ENCODE measurements at places on chromosomes 7 and 10. TPM values are rescaled to one million over a fixed set of nuclear protein-coding genes. Genes with fewer than 3 reads are reported as not detected.
A peak's percentile ranks its signal among the peaks of the same experiment; 100 is the strongest.

Gene SPDYE2
- total RNA-seq: not detected

Gene SMO
- 0.69 TPM for total RNA-seq

Gene CCL24
- 0.90 TPM for total RNA-seq

Gene PLXDC2
- total RNA-seq: 14.0 TPM

Gene APBB1IP
- total RNA-seq: 58.0 TPM

Gene TDRD1
- 0.24 TPM for total RNA-seq

Gene DDC
- not detected for total RNA-seq

Gene BICC1
- total RNA-seq: 0.26 TPM

Gene HOXA6
- not detected for total RNA-seq

DNA sequence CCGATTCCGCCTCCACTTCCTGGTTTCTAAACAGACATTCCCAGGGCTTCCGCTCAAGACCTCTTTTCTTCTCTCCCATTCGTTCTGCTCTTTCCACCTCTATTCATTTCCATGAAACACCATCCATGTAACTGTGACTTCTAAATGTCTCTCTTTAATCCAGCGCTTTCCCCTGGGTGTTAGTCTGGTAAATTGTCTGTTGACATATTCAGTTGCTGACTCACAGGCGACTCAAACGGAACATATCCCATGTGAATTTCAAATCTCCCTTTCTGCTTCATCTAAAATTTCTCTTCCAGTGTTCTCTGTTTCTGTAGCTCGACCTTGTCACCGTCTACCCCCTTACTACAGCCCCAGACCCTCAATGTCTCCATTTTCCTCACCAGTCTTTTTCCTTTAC lies 119.1 kb downstream of the PFKFB3 start:
- no peak overlapping the region for H3K4me3 ChIP-seq
- no peak for DNase-seq
- peaks cover 4% of the 10 kb centered on the region for H3K36me3 ChIP-seq
- H3K27me3 ChIP-seq: no peaks in the 10 kb centered on the region
- H3K27ac ChIP-seq: no peak overlapping the region

DNA sequence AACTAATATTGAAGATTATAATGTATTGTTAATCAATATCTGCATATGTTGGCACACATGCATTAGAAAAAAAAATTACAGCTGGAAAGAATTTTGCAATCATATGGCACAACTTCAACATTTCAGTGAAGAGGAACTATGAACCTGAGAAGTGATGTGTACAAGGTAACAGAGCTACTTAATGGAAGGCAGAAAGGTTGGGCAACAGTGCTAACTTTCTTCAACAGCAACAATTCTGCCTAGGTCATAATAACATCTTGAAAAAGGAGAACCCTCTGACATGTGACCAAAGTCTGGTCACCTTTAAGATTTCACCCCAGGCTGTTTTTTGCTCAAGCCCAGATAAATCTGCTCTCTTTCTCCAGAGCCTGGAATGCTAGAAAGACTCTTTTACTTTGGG lies 47.9 kb upstream of the SKAP2 start:
- H3K36me3 ChIP-seq: no peaks in the 10 kb centered on the region
- no peak overlapping the region for H3K4me3 ChIP-seq

- no peak overlapping the region for H3K27ac ChIP-seq
- H3K36me3 ChIP-seq: no peaks in the 10 kb centered on the region
- peaks cover 27% of the 10 kb centered on the region for H3K4me1 ChIP-seq
These were observed 10.8 kb upstream of the XPNPEP1 start for GRCh38 chr10:109933984-109934565.

DNA sequence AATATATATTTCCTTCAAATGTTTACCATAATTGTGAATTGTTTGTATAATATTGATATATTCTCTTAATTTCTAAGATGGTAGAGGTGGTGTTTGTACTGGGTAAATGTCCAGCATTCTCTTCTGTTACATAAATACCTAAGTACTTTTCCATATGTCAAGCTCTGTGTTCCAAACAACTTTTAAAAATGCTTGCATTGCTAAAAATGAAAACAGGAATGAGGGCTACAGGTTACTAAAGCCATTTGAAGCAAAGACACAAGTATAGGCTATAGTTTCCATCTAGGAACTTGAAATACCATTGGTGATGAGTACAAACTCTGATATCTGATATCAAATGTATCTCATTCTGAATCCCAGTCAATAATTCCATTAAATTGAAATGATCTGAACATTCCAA lies 233.6 kb upstream of the SORCS1 start:
- no peak for DNase-seq
- H3K4me1 ChIP-seq: no peaks in the 10 kb centered on the region
- H3K27me3 ChIP-seq: no peaks in the 10 kb centered on the region
- no peaks in the 10 kb centered on the region for H3K36me3 ChIP-seq
- no peak overlapping the region for H3K27ac ChIP-seq
- no peak overlapping the region for H3K4me3 ChIP-seq

DNA sequence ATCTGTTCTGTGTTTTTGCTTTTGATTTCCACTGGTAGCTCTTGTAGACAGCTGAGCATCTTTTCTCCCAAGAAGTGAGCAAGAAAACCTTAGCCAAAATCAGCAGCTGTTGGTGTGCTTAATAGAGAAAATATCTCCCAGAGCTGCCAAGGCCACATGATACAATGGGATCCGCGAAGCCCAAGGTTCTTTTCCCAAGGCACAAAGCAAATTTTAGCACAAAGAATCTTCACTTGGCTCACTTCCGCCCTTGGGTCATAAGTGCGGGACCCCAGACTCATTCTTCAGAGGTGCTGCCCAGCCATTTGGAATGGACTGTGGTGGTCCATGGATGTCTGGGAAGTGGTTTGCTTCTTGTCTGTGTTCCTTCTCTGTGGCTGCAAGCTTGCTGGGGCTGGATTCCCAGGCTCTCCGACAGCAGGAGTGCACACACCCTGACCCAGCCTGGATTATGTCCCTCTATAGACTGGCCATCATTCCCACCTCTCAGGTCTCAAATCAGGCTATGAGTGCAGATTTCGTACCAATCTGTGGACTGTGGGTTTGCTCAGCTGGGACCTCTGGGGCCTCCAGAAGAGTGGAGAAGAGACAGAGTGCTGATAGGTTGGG lies 93.0 kb upstream of the TMEM72 start:
- H3K27me3 ChIP-seq: peaks cover 6% of the 10 kb centered on the region
- H3K4me1 ChIP-seq: no peaks in the 10 kb centered on the region
- H3K4me3 ChIP-seq: no peak overlapping the region
- no peak for DNase-seq
- no peaks in the 10 kb centered on the region for H3K36me3 ChIP-seq
- no peak overlapping the region for H3K27ac ChIP-seq

- H3K4me3 ChIP-seq: no peak overlapping the region
- no peak overlapping the region for H3K27ac ChIP-seq
- H3K4me1 ChIP-seq: no peaks in the 10 kb centered on the region
- DNase-seq: no peak
These were observed 1277.1 kb downstream of the GATA3 start for GRCh38 chr10:9331583-9332008.

GRCh38 chr7:110801502-110801901 lies 289.4 kb upstream of the LRRN3 start:
- H3K4me1 ChIP-seq: no peaks in the 10 kb centered on the region
- H3K36me3 ChIP-seq: no peaks in the 10 kb centered on the region
- no peak overlapping the region for H3K27ac ChIP-seq
- H3K4me3 ChIP-seq: no peak overlapping the region
- no peak for DNase-seq

- H3K4me1 ChIP-seq: no peaks in the 10 kb centered on the region
- no peak for DNase-seq
- peaks cover 4% of the 10 kb centered on the region for H3K27me3 ChIP-seq
- no peak overlapping the region for H3K4me3 ChIP-seq
- H3K27ac ChIP-seq: no peak overlapping the region
These were observed 185.1 kb upstream of the PRPS1L1 start for GRCh38 chr7:18212758-18213157.

GRCh38 chr7:22108151-22108845 lies 162.6 kb upstream of the CDCA7L start:
- no peak overlapping the region for H3K27ac ChIP-seq
- H3K36me3 ChIP-seq: no peaks in the 10 kb centered on the region
- H3K4me1 ChIP-seq: peaks cover 12% of the 10 kb centered on the region
- peaks cover 5% of the 10 kb centered on the region for H3K27me3 ChIP-seq
- no peak for DNase-seq
- no peak overlapping the region for H3K4me3 ChIP-seq

DNA sequence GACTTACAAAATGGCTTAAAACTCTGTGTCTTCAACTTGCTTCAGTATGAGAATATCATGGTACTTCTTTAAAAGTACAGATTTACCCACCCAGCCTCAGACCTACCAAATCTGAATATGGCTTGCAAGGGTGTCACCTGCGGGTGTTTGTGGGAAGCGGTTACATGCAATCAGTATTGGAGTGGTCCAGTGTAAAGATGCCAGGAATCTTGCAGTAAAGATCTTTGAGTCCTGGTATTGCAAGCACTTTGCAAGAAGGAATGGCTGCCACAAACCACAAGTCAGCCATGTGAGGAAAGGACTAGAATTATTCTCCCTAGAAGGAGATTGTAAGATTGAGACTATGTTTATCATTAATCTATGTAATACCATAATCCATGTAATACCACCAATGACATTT lies 115.1 kb downstream of the PON1 start:
- peaks cover 8% of the 10 kb centered on the region for H3K27me3 ChIP-seq
- no peaks in the 10 kb centered on the region for H3K4me1 ChIP-seq
- no peak overlapping the region for H3K27ac ChIP-seq
- no peak for DNase-seq

DNA sequence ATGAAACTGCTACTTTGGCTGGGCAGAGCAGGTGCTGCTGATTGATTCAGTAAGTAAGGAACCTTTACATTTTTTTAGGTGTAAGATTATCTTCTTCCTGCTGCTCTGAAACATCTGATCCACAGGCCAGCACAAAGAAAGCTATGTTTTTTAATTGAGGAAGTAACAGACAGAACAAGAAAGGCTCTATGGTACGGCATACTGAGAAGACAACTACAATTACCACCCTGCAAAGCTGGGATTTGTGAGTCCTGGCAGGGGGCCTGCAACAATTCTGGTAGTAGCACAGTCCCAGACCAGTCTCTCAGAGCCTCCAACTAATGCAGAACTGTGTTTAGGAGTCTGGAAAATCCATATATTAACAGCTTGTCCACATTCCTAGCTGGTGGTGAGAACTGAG lies 103.0 kb upstream of the LRRTM3 start:
- no peak overlapping the region for H3K27ac ChIP-seq
- no peaks in the 10 kb centered on the region for H3K4me1 ChIP-seq
- H3K4me3 ChIP-seq: no peak overlapping the region
- H3K36me3 ChIP-seq: no peaks in the 10 kb centered on the region
- DNase-seq: no peak
- H3K27me3 ChIP-seq: no peaks in the 10 kb centered on the region

DNA sequence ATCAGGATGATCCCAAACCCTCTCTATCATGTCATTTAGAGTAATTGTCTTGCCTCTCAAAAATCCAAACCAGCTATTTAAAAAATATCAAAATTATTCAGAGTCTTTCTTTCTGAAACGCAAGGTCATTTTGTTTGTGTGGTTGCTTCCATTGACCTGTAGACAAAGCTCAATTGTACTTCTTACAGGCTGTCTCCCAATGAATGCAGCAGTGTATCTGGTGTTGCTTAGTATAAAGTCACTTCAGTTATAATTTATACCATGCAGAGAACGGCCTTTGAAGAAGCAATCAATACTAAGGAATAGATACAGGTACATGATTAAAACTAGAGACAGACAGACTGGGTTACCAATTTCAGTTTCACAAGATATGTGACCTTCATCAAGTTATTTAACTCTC lies 80.9 kb downstream of the DOCK4 start:
- no peaks in the 10 kb centered on the region for H3K36me3 ChIP-seq
- no peak for DNase-seq
- no peaks in the 10 kb centered on the region for H3K27me3 ChIP-seq
- H3K4me1 ChIP-seq: no peaks in the 10 kb centered on the region

DNA sequence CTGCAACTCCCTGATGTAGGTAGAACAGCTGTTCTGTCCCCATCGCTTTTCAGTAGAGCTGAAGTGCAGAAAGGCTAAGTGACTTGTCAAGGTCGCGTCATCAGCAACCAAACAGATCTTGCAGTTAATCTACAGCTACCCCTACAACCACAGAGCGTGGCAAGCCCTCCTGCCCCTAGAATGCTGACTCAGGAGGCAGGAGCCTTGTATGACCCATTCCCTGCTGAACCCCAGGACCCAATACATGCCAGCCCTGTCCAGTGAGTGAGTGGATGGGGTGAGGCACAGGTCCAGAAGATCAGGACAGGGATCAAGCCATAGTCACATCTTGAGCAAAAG lies 26.6 kb upstream of the GJD4 start:
- H3K4me1 ChIP-seq: no peaks in the 10 kb centered on the region
- no peak overlapping the region for H3K27ac ChIP-seq
- H3K27me3 ChIP-seq: no peaks in the 10 kb centered on the region
- H3K36me3 ChIP-seq: peaks cover 7% of the 10 kb centered on the region
- H3K4me3 ChIP-seq: no peak overlapping the region
- DNase-seq: no peak

DNA sequence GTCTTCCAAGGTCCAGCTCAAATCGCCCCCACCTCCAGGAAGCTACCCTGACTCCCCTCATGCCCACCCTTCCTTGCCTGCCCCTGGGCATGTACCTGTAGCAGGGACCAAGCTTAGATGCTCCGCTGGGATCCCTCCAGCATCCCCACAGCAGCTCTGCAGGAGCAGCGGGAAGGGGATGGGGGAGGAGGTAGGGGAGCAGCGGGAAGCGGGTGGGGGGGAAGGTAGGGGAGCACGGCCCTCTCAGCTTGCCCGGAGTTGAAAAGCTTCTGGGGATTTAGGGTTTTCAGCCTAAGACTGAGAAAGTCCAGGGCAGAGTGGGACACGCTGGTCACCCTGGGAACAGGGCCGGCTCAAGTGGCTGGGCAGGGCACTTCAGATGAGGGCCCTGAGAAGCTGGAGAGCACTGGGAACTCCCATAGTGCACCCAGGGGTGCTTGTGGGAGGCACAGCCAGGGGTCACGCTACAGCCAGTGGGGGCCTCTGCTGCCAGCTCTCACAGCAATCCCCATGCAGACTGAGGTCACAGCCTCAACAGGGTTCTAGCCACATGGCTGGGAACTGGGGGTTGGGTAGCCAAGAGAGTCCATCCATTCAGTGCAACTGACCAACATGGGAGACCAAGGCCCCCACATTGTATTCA lies 13.4 kb downstream of the WDR86 start:
- H3K36me3 ChIP-seq: no peaks in the 10 kb centered on the region
- H3K4me3 ChIP-seq: no peak overlapping the region
- DNase-seq: peak; percentile 35

DNA sequence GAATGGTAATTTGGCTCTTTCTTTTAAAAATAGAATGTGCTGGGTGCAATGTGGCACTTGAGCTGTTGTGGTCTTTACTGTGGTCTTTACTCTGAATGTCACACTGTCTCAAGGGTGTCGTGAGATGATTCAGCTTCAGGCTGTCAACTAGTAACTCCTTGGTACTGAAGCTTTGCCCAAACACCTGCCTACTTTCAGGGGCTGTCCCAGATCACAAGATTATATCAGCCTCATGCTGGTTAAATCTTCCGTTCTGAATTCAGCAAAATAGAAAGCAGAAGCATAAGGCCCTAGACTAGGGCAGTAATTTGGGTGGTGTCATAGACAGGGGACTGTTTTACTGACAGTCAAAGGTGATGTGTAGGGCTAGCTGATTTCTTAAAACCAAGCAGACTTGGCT lies 110.9 kb downstream of the BAMBI start:
- H3K27me3 ChIP-seq: peaks cover 23% of the 10 kb centered on the region
- no peaks in the 10 kb centered on the region for H3K4me1 ChIP-seq
- H3K27ac ChIP-seq: no peak overlapping the region
- H3K36me3 ChIP-seq: no peaks in the 10 kb centered on the region
- no peak for DNase-seq
- no peak overlapping the region for H3K4me3 ChIP-seq

- no peaks in the 10 kb centered on the region for H3K27me3 ChIP-seq
- no peak within 1 kb of the TSS for H3K27ac ChIP-seq
- peak; percentile 76 for DNase-seq
- peak within 1 kb of the TSS; percentile 51 for H3K4me3 ChIP-seq
- H3K36me3 ChIP-seq: no peaks in the 10 kb centered on the region
These were observed at the start of gene FUOM for GRCh38 chr10:133357285-133358161. Gene FUOM, minus strand, starts transcription at chr10:133358019. Its CDS starts 12 bp downstream, at chr10:133358007.

Data from natural killer cell treated with Interleukin-12 subunit alpha and Interleukin-12 subunit beta and Interleukin-15 and Interleukin-18, amount 100 ng/mL, for 72 hours (primary cell).